ENCODE measurements at places on chromosomes 3 and 15. TPM values are rescaled to one million over a fixed set of nuclear protein-coding genes. Genes with fewer than 3 reads are reported as not detected.
A peak's percentile ranks its signal among the peaks of the same experiment; 100 is the strongest.

GRCh38 chr3:62873451-62873760 lies 1.8 kb downstream of the CADPS start:
- no peak for DNase-seq

DNA sequence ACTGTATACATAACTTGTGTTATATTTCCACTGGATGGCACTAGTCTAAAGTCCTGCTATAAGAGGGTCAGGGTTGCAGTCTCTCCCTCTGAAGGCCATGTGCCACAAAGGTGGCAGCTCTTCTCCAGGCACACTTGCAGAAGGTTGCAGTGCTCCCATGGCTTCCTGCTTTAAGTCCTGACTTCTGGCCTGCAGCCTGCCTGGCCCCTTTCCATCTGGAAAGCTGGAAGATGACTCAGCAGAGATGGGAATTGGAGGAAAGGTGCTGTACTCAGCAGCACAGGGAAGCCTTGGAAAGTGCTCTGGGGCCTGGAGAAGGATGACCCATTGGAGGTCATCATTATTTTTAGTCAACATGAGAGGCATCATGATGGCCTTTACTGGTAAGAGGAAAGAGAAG lies 40.9 kb upstream of the MRPL3 start:
- peak; percentile 66 for DNase-seq

- DNase-seq: no peak
Measured at GRCh38 chr3:14540821-14541385, 761 bp upstream of the GRIP2 start.

- no peak for DNase-seq
Measured at GRCh38 chr3:126021702-126022101, 52.7 kb downstream of the ROPN1B start.

Gene TGM5
- not detected for total RNA-seq

GRCh38 chr15:77775373-77775772 lies 142.7 kb upstream of the LINGO1 start:
- no peak for DNase-seq

DNA sequence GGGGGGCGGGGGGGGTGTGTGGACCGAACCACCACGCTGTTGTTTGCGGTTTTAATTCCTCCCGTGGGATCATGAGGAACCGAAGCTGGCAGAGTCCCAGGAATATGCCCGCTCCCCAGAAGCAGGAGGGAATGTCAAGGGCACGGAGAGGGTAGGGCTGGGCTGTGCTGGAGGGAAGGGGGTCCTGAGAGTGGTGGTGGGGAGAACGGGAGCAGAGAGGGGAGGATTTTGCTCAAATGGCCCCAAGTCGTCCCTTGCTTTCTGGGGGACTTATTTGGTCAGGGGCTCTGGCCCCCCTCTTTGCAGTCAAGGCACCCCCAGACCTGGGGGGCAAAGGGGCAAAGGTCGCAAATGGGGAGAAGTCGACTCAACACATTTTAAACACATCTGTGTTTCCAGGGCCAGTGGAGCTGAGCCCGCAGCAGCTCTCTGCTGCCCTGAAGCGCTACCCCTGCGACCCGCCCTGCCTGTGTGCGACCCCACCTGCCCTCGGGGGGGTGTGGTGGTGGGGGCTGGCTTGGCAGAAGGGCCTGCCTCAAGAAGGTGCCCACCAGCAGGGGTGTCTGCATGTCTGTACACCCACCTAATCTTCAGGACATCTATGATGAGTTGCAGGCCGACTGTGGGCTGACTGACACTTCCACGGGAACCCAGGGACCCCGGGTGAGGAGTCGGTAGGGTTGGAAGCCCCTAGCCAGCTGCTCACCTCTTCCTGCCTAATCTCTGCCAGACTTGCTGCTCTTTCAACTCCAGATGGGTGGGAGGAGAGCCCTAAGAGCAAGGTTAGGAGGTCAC lies 602 bp upstream of the ATP2B2 start:
- no peak for DNase-seq

Data from NCI-H460 (cell line).